ENCODE measurements at places on chromosomes 5 and 9. TPM values are rescaled to one million over a fixed set of nuclear protein-coding genes. Genes with fewer than 3 reads are reported as not detected.
A peak's percentile ranks its signal among the peaks of the same experiment; 100 is the strongest.

- DNase-seq = no peak
These were observed 47.0 kb downstream of the OLFM1 start for GRCh38 chr9:135134268-135135022.

GRCh38 chr5:179900711-179901110 lies 7.0 kb downstream of the TBC1D9B start:
- DNase-seq = no peak

DNA sequence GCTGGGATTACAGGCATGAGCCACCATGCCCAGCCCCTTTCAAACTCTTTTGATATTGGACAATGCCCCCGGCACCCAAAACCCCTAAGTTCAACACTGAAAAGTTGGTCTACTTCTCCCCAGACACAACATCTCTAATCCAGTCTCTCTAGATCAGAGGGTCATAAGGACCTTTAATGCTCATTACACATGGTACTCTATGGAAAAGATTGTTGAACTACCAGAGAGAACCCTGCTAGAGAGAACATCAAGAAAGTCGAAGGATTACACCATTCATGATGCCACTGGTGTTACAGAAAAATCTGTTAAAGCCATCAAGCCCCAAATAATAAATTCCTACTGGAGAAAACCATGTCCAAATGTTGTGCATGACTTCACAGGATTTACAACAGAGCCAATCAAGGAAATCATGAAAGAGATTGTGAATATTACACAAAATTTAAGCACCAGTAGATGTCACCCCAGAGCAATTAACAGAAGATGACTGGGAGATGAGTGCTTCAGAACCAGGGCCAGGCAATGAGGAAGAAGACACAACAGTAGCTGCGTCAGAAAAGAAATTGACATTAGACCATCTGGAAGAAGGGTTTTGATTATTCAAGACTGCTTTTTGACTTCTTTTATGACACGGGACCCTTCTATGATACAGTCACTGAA lies 28.3 kb upstream of the NIPAL4 start:
- peak; percentile 58 for DNase-seq

GRCh38 chr9:17928228-17928627 lies 349.4 kb downstream of the SH3GL2 start:
- no peak for DNase-seq

- DNase-seq = no peak
These were observed 61.7 kb downstream of the TRIO start for GRCh38 chr5:14204785-14205321.

DNA sequence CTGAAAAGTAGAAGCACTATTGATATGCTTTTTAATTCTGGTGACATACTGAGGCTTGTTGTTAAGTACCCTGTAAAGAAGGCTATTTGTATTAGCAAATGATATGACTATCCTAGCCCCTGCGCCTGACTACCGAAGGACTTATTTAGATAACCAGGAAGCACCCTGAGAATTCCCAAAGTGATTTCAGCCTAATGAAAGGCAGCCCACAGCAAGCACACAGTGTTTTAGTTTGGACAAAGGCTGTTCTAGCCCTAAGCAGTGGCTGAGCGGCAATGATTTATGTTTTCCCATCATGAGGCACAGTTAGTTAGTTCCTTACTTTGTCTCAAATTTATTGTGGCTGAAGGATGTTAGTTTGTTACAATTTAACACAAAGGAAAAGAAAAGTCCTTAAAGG lies 235.3 kb downstream of the KCTD16 start:
- DNase-seq = no peak

GRCh38 chr9:122277285-122277897 lies 12.7 kb downstream of the MRRF start:
- DNase-seq = no peak

DNA sequence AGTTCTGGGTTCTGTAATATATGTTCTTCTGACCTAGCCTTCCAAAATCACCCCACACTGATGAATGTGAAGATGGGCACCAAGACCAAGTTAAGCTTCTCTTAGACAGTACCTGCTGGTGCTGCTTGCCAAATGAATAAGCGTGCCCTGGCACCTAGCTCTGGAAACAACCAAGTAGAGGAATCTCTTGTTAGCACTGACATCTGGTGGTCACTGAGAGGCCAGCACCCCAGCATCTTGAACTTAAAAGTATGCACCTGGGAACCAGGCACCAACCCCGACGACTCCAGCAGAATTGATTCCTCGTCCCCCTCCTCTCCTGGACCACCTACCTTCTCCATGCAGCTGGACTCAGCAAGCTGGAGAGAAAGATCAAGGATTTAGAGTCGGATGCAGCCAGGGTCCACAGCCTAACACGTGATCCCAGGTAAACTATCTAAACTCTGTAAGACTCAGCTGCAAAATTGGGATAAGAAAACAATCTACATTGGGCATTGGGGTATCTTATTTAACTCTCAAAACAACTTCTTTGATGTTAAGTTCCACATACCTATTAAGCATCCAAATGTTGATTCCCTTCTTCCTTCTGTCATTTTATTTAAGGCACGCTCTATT lies 89.8 kb downstream of the SLC1A3 start:
- peak; percentile 51 for DNase-seq

DNA sequence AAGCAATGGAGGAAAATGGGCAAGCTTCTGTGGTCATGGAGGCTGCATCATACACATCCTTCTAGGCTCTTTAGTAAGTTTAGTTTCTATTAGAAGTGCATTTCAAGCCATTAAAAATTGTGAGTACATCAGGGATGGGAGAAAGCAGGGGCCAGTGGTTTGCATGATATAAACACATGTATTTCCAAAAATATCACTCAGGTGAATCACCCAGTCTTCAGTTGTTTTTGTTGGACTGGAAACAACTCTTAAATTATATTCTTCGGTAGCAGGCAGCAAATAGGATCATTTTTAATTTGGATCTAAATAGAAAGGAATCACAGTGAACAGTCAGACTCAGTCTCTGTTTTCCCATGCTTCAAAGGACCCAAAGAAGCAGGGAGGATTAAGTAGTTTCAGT lies 657.9 kb downstream of the TLR4 start:
- DNase-seq = no peak

- DNase-seq = no peak
These were observed 45.7 kb upstream of the GPR151 start for GRCh38 chr5:146561711-146562110.

DNA sequence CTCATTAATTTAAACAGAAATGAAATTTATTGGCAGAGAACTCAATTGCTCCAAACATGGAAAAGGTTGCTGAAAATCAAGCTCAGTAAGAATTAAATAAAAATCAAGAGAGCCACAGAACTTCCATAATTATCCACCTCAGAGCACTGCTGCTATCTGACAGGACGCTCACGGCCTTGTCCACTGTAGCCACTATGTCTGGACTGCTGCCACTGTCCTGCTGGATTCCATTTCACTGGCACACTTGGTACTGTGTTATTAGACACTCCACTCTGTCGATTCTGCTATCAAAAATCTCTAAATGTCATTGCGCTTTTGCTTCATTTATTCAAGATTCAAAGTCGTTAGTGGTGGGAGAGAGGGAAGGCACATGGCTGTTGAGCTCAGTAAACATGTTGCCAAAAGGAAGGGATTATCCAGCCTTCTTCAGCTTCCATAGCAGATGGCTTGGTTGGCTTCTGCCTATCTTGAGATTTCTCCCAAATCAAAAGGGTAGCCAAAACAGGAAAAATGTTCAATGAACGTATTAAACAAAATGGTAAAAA lies 815.0 kb downstream of the CDH18 start:
- DNase-seq = no peak

PCDHGB4 gene
- total RNA-seq = not detected

INSL6 gene
- total RNA-seq = not detected
